ENCODE measurements at places on chromosomes 4 and X.

DNA sequence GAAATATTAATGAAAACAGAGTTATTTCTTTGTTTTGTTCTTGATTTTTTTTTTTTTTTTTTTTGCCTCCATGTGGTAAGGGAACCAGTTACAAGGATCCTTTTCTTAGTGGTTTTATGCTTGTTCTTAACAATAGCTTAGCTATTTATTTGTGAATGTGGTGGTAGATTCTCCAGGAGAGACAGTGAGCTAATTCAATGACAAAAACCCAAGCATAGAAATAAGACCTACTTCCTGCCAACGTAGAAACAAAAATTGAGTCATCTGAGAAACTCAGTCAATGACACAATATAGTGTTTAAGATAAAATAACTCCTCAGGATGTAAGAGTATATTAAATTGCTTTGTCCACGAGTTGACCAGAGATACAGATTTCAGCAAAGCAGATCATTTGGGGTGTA is 863.8 kb upstream of the PABPC4L start:
- DNase-seq, result no peak

- DNase-seq, result no peak
Observed at GRCh38 chr4:102826105-102826889, 1.1 kb downstream of the UBE2D3 start.

- no peak for DNase-seq
Observed at GRCh38 chr4:160142579-160142978, 1039.7 kb downstream of the RAPGEF2 start.

DNA sequence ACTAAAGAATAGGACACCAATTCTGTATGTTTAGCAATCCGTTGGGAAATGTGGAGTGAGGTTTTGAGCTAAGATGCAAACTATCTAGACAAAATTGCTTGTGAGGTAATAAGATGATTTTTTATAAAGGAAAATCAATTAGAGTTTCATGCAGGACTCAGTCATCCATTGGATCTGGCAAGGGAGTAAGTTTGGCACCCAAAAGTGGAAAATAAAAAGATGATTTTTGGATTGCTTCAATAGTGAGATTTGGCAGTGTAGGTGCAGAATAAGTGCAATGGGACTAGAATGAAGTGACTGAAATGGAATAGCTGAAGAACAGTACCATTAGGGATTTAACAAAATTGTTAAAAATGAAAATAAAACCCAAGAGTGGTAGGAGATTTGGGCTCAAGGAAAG is 290.5 kb upstream of the EPHA5 start:
- DNase-seq, result no peak

DNA sequence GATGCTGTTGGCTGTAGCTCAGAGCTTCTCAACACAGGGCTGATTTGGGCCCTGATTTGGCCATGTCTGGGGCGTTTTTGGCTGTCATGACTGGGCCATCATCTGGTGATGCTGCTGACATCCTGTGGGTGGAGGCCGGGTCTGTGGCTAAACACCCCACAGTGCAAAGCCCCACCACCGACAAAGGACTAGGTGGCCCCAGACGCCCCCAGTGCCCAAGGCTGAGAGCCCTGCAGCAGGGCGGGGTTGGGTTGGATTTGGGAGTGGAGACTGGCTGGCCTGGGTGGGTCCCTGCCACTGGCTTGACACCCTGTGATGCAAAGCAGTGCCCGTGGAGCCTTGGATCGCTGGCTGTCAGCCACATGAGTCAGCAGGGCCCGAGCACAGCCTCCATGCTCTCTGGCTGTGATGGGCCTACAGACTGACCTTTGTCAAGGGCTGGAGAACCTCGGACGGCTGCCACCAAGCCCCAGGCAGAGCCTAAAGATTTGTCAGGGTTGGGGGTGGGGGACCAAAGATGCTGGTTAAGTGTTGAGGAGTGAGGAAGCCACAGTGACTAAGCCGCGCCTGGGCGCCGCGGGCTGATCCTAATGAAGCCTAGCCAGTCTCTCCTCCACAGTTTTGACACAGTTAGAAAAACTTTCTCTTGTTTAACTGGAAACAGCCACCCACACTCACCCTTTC is 28.3 kb downstream of the CYTL1 start:
- DNase-seq, result no peak

DNA sequence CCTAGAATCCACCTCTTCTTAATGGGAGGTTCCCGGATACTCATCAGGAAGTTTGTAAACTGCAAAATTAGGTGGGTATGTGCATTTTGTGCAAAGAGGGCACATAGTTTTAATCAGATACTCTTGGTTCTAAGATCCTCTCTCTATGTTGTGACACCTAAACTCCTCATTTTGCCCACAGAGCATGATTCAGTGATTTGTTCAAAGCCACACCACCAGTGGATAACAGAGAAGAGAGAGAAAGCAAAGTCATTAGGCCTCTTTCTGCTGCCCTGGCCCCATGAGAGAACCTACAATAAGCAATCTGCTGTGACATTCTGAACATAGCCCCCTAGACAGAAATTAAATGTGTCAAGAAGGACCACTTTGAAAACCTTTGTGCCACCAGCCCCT is 72.3 kb upstream of the STIM2 start:
- no peak for DNase-seq

- DNase-seq, result no peak
Observed at GRCh38 chrX:11745881-11746280, 12.2 kb upstream of the MSL3 start.

- no peak for DNase-seq
Observed at GRCh38 chr4:88989990-88990389, 67.0 kb downstream of the FAM13A start.

GRCh38 chrX:95427389-95427788 is 1257.3 kb upstream of the DIAPH2 start:
- DNase-seq, result no peak

DNA sequence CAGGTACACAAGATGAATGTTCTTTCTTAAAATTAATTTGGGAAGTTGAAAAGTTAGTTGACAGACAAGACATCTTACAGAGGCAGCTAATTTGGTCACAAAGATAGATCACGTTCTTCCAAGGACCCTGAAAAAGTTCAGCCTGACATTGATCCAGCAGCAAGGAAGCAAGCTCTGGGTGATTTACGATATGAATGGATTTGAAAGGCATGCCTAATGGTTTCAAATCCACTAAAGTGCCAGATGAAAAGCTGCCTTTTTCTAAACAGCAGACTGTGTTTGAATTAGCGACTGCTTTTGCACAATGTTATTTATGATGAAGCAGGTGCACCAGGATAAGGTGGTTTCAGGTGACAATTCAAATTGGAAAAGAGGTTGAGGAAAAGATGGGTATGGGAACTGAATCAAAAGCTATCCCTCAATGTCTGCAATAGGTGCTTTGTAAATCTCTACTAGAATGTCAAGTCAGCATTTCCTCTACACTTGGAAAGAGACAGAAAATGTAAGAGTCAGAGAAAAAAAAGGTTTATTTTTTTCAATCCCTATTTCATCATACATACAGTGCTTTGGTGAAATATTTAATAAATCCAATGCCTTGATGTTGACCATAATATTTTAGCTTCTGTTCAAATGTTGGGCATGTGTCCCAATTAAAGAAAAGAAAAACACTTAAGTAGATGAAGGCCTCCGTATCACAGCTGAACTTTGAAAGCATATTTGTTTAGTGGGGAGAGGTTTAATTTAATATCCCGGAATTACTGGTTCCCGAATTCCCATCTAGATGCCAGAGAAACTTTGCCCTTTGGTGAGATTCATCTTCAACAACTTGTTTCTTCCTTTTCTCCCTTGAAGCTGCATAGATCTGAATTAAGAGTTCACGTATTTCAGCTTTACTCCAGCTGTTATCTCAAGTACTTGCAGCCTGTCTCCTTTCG is 6.0 kb downstream of the RASGEF1B start:
- DNase-seq, result no peak

DNA sequence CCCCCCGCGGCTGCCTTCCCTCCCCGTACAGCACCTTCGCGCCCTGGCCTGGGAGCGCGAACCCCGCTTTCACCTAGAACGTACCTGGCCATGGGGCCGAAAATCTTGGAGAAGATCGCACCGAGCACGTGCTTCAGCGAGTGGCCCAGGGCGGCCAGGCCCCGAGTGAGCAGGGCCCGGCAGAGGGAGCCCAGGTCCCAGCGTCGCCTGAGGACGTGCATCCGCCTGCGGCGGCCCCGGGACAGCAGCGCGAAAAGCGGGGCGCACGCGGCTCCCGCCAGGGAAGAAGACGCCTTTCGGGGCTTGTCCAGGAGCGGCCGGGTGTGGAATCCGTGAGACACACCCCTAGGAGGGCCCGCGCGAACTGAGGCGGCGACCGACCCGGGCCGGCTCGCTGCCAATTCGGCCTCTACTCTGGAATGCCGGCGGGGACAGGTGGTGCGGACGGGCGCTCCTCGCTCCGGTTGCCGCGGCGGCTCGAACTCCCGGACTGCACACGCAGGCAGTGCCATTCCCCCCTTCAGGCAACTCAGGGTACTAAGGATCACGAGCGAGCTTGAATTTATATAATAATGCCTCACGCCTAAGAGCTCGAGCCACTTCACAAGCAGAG is at the start of gene HS6ST2:
TSS of gene HS6ST2 (minus strand) at position 539 of the 613 bp plus-strand sequence.
- no peak for DNase-seq

DNA sequence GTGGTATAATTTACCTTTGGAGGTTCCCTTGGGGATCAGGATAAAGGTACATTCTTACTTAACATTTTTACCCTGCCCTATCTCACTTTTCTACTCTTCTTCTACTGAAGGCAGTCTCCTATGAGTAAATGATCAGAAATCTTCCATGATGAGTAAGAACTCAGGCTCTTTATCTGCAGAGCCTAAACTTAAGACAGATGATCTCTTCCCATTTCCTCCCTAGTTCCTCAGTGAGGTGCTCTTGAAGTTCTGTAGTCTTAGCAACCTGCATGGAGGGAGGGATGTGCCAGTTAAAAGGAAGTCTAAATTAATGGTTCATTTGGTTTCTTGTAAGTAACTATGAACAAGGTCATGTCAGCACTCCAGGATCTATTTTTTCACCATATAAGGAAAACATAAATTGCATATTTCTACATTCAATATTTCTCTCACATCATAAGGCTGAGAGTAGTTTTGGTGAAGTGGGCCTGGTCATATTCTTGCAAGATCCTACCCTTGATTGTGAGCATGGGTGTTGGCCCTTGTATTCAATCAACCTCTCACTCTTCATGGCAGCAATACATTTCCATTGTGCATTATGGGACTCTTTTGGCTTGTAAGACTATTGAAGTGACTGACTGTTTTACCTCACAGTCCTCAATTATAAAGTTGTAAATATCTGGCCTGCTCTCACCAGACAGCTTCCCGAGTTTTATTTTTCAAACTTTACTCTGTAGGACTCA is 295.5 kb downstream of the SLC7A11 start:
- DNase-seq, result no peak

DNA sequence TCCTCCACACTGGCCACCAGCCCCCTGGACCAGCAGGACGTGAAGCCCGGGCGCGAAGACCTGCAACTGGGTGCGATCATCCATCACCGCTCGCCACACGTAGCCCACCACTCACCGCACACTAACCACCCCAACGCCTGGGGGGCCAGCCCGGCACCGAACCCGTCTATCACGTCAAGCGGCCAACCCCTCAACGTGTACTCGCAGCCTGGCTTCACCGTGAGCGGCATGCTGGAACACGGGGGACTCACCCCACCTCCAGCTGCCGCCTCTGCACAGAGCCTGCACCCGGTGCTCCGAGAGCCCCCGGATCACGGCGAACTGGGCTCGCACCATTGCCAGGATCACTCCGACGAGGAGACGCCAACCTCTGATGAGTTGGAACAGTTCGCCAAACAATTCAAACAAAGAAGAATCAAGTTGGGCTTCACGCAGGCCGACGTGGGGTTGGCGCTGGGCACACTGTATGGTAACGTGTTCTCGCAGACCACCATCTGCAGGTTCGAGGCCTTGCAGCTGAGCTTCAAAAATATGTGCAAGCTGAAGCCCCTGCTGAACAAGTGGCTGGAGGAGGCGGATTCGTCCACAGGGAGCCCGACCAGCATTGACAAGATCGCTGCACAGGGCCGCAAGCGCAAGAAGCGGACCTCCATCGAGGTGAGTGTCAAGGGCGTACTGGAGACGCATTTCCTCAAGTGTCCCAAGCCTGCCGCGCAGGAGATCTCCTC is 600 bp downstream of the POU3F4 start:
- no peak for DNase-seq

GRCh38 chr4:123520325-123520724 is 123.7 kb downstream of the SPRY1 start:
- DNase-seq, result no peak

- DNase-seq, result no peak
Observed at GRCh38 chr4:56739066-56739777, 58.1 kb upstream of the HOPX start.

DNA sequence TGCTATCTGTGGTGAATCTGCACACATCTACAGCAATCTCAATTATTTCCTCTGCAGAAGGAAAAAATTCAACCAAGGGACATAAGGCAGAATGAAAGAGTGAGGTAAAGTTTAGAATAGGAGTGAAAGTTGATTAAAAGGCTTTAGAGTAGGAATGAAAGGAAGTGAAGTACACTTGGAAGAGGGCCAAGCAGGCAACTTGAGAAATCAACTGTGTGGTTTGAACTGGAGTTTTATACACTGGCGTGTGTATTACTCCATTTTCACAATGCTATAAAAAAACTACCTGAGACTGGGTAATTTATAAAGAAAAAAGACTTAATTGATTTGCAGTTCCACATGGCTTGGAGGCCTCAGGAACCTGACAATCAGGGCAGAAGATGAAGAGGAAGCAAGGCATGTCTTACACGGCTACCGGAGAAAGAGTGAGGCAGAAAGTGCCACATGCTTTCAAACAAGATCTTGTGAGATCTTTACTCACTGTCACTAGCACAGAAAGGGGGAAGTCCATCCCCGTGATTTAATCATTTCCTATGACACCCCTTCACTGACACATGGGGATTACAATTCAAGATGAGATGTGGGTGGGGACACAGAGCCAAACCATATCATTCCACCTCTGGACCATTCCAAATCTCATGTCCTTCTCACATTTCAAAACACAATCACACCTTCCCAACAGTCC is 234.8 kb downstream of the IL15 start:
- DNase-seq, result no peak

DNA sequence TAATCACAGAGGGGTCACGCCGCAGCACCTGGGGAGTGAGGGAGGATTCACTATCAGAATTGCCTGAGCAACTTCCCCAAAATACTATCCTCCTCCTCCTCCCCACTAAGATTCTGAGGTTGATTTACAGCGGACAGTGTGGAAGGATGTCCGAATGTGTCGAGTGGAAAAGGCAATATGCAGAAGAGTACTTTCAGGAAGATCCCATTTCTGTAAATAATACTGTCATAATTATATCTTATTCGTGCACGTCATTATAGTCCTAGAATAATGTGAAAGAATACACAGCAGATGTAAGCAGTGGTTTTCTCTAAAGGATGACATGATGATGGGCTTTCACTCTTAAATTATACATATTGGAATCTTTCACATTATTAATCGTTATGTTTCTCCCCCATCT is 149.8 kb upstream of the NOCT start:
- DNase-seq, result no peak

- no peak for DNase-seq
Observed at GRCh38 chr4:99710681-99711345, 53.2 kb upstream of the C4orf54 start.

GRCh38 chrX:465418-466215 is 78.9 kb upstream of the PPP2R3B start:
- DNase-seq, result no peak
